Muscle of leg (tissue), 16 donors: ENCODE measurements at places on chromosomes 6 and 20.

DNA sequence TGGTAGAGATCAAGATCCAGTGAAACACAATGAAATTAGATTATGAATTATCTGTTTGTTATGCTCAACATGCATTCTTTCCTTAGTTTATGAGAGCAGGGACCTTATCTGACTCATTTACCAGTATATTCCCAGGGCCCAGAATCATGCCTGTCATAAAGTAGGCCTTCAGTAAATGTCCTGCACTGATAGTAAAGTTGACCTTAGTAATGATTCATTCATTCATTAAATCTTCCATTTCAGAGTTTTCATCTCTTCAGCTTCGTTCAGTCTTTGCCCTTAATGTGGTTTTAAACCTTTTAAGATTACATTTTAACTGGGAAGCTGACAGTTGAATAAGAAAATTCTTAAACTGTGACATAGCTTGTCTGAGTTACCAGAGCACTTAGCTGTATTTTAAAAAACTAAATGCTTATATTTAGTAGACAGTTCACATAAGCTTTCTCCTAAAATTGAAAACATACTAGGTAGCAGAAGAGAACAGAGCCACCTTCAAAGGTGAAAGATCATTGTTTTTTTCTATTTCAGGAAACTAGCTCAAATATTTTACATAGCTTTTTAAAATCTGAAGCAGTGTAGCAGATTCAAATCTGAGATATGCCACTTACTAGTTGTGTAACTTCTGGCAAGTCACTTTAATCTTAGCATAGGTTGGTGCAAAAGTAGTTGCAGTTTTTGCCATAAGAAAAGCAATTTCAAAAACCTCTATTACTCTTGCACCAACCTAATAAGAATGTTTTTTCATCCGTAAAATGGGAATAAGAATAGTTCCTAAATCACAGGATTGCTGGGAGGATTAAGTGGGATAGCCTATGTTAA lies 41.4 kb downstream of the MCM8 start:
- DNase-seq: no peak

GRCh38 chr20:16005021-16005914 lies 568.0 kb downstream of the KIF16B start:
- no peak for DNase-seq

GRCh38 chr6:130995783-130996447 lies 67.1 kb downstream of the EPB41L2 start:
- DNase-seq: no peak

GRCh38 chr20:34216382-34216742 lies 24.9 kb upstream of the ASIP start:
- no peak for DNase-seq

DNA sequence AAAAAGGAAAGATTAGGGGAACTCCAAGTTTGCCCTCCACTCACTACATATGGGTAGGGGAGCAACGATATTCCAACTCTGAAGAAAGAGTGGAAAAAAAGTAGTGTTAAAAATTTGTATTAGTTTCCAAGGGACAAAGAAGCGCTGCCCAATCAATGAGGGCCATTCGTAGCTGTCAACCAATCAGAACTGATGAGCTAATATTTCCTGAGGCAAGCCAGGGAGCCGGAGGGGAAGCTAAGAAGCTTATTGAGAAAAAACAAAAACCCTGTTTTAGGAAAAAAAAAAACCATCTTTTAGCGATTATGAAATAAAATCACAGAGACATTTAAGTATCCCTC lies 59.5 kb downstream of the TRIM38 start:
- DNase-seq: peak; percentile 98

DNA sequence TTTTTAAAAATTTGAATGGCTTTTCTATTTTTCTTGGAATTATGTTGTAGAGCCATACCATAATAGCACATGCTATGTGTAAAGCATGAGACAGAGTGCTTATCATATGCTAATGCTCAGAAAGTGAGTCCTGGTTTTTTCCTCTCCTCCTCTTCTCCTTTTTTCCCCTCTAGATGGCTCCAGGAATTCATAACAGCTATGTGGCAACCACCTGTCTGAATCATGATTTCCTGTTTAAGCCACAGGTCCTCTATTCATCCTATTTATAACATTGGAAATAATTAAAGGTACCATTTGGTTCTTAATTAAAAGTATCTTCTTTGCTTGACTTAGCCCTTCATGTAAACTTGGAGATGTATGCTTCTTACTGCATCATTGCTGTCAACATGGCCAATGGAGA lies 260.0 kb upstream of the MAP3K7 start:
- no peak for DNase-seq

GRCh38 chr6:87139236-87139635 lies 16.1 kb upstream of the ZNF292 start:
- peak; percentile 39 for DNase-seq

GRCh38 chr6:126643352-126643751 lies 303.4 kb downstream of the CENPW start:
- DNase-seq: no peak

- DNase-seq: peak; percentile 83
Measured at GRCh38 chr20:51417250-51418136, 125.0 kb downstream of the NFATC2 start.

DNA sequence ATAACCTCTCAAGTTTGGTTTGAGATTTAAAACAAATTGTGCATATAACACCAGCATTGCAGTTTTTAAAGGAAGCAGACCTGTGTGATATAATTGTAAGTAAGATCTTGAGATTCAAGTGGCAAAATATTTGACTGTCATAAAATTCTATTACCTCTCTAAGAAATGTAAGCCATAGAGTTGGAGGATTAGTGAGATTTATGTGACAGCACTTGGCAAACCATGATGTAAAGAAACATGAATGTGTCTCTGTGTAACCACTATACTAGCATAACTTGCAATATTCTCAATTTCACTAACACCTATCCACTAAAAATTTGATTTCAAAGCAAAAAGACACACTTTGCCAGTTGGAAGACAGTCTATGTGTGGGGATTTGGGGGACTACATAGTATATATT lies 190.2 kb upstream of the SSTR4 start:
- DNase-seq: no peak

DNA sequence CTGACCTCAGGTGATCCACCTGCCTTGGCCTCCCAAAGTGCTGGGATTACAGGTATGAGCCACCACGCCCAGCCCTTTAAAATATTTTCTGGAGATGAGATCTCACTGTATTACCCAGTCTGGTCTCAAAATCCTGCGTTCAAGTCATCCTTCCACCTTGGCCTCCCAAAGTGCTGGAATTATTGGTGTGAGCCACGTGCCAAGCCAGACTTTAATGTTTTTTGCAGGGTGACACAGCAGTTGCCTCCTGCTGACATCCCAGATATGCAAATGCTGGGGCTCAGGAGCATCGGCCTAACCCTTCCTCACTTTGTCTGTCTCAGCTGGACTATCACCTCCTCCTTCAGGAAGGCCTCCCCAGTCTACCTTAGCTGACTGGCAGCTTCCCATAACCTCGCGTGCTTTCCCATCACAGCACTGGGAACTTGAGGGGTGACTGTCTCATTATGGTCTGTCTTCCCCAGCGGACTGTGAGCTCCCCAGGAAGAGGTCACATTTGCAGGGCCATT lies 14.3 kb upstream of the ID1 start:
- no peak for DNase-seq

DNA sequence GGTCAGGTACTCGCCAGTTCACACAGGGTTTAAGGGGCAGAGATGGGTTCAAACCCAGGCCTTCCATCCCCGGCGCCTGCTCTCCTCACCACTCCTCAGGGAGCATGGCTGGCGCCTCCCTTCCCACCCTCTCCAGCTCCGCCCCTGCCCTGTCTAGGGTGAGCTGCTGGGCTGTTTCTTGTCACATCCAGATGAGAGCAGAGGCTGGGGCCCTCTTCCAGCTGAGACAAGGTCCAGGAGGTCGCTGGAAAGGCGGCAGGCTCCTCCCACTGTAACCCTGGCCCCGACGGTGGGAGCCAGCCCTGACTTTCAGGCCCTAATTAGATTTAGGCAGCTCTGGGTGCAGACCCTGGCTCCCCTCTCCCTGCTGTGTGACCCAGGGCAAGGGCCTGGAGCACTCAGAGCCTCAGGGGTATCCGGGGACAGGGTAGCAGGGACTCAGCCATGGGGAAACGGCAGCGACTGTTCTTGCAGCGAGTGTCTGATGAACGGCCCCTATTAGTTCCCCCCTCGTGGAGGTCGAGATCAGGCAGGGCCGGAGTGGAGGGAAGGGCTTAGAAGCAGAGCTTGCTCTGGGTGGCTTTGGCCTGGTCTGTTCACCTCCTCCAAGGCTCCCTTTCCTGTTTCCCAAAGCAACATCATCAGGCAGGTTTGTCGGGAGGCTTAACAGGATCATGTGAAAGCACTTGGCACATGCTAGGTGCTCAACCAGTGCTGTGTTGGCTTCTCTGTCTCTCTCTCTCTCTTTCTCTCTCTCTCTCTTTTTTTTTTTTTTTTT lies 33.4 kb downstream of the SNAI1 start:
- no peak for DNase-seq

DNA sequence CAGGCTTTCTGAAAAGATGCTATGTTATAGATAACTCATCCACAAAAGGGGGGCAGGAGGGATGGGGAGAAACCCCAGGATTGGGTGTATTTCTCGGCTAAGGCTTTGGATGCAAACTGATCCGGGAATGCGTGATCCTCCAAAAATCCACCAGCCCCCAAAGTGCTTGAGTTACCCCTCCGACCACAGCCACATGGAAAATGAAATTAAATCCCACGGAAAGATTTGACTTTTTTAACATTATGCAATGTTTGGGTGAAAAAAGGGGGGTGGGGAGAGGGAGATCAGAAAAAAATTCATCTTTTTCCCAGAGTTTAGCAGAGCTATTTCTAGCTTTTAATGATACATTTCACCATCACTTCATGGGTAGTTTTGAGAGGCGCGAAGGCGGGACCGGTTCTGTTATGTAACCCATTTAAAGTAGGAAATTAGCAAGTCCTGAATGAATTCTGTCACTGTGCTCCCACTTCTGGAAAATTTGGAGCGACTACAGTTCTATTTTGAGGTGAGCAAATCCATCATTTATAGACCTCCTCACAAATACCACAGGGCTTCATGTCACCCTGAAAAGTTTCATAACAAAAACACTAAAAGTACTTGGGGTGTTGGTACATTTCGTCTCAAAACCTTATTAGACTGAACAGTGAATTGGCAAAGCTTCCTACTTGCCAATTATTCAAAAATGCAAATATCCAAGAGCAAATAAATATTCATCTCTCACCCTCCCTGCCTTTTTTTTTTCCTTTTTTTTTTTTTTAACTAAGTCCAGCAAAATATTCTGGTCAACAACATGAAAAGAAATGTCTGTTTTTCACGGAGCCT lies 51.9 kb upstream of the NFATC2 start:
- no peak for DNase-seq

DNA sequence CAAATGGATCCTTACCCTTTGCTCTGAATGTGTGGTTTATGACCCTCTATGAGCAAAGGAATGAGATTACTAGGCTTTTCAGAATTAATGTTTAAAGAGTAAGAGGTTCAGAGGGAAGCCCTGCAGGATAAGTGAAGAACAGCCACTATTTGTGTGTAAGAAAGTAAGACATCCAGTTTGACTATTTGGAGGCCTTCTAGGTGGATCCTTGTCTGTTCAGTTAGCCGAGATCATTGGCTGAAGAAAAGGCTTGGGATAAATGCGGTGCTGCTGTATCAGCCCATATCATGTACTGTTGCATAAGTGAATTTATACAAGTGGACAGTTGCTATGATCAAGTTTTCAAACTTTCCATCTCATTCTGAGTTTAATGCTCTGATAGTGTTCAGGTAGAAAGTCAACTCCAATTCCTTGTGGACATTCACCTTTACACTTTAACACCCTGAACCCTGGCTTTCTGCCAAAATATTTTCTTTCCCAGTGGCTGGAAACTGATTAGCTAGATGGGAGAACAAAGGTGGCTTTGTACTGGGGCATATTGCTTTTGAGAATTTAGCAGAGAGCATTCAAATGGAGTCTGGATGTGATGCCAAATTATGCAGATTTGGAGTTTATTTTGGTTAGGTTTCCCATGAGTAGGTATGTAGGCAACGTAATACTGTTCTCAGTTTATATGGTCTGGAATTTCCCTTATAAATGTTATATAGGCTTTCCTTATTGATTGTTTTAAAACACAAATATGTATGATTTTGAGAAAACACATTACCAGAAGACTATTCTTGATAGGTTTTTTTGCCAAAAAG lies 15.0 kb downstream of the PARD6B start:
- DNase-seq: no peak

DNA sequence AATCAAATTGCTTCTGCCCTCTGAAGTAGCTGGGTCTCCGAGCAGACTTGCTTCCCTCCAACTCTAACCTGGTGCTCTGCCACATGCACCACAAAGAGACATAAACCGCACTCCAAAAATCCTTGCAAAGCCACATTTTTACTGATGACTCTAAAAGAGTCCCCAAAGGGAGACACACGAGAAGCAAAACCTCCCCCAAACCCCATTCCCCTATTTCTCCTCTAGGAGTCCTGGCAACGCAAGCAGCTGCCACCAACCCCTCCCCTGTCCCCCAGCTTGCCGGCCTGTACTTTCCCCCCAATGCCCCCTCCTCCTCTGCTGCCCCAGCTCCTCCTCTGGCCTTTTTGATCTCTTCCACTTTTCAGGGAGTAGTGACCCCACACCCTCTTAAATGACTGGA lies 180.1 kb upstream of the ARID1B start:
- no peak for DNase-seq

GRCh38 chr6:37654727-37655500 lies 42.8 kb downstream of the MDGA1 start:
- no peak for DNase-seq

DNA sequence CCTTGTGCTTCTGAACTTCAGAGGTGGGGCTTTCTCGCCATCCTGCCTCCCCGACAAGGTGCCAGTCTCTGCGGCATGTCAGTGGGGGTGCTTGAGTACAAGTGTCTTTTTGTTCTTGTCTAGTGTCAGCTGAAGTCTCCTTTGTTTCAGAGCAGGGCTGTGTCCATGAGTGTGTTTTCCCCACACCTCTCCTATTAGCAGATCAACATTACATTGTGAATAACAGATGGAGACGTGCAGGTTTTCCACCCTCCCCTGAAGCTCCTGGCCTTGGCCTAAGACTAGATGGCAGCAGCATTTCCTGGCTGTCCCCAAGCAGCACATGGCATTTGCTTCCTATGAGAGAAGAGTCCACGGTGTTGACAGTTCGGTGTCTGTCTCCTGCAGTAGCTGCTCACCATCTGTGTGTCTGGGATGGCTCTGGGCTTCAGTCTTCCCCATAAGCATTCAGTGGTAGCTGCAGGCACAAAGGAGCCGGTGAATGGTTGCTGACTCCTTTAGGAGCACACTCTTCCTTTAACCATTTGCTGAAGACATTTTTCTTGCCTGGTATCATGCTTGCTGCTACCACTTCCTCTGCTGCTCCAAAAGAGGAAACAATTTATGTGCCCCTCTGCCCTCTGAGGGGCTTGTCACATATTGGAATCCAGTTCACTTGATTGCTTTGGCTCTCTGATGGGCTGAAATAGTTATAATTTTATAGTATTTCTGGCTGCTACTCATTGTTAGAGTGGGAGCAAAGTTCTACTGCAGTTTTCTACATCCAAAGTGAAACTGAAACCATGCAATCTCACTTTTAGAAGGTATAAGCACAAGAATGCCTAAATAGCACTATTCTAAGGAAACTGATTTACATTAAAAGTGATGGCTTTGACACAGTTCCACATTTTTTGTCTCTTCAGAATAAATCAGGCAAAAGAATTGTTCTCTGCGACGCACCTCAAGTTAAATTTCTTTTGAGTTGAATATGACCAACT lies 913.0 kb downstream of the C6orf118 start:
- peak; percentile 26 for DNase-seq
